HL-60 (cell line): ENCODE measurements at places on chromosomes 3 and 15.
A peak's percentile ranks its signal among the peaks of the same experiment; 100 is the strongest.

GRCh38 chr3:139941580-139941979, 6.6 kb downstream of the CLSTN2 start:
- DNase-seq: no peak

DNA sequence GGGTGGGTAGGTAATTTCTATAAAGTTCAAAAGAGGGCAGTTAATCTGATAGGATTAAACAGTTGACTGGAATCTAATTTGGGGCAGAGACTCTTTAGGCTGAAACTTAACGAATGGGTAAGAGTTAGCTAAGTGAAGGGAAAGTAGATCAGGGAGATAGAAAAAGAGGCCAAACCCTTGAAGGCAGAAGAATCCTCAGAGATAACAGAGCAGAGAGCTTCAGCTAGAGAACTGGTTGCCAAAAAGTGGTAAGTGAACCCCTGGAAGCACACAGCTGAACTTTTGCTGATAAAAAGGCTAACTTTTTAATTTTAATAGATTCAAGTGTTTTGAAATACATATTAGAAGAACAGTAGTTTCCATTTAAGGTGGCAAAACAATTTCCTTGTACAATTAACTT, 99.2 kb downstream of the FHIT start:
- DNase-seq: no peak

GRCh38 chr3:126664591-126665214, 9.8 kb upstream of the TXNRD3 start:
- DNase-seq: no peak

GRCh38 chr3:171446801-171447578, 13.2 kb downstream of the TNIK start:
- DNase-seq: no peak

GRCh38 chr15:77282333-77282732, 137.6 kb downstream of the PEAK1 start:
- no peak for DNase-seq

DNA sequence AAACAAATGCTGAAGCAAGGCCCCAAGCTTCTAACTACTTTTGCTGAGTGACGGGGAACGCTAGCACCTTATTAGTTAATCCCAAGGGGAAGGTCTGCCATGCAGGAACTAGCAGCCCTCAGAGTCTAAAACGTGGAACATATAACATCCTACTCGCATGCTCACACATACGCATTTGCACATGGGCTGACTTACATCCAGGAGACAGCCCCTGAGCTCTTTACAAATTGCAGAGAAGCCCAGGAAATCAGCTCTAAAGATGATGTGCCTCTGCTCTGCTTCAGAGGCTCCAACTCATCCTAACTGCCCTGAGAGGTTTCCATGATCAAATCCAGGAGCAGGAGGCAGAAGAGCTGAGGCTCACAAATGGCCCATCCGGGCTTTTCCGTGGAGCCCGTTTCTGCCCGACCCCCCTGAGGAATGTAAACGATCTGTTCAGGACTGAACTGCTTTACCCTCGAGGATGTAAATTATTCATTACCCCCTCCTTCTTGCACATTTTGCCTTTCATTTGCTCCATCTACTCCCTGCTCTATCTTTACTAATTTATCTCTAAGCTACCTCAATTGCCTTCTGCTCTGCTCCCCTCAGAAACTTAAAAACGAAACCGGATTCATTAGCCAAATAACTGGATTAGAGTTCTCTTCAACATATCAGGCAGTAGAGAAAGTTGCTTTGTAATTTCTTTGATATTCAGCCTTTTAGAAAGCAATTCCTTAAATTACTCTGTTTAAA, 141.9 kb upstream of the CCDC54 start:
- DNase-seq: no peak

DNA sequence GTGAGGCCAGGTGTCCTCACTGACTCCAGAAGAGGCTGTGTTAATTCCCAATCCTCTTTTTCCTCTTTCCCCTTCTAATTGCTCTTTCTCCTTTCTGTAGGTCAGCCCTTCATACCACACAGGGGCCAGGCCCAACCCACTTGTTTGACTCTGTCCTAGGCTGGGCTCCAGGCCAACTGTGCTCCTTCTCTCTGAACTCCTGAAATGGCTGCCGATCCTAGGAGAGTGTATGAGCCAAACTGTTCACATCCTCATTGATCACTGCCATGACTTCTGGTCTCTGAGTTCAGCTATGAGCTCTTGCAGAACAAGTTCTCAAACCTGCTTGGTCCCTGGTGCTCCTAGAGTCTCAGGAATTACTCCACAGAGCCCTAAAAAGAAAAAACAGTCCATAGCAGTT, 145.1 kb downstream of the VGLL4 start:
- DNase-seq: no peak

GRCh38 chr3:13884851-13885703, 5.2 kb upstream of the WNT7A start:
- peak; percentile 1 for DNase-seq

- DNase-seq: no peak
These were observed 17.8 kb upstream of the TXNRD3 start for GRCh38 chr3:126672741-126673140.

- DNase-seq: no peak
These were observed 17.2 kb downstream of the TSEN2 start for GRCh38 chr3:12501360-12502020.

DNA sequence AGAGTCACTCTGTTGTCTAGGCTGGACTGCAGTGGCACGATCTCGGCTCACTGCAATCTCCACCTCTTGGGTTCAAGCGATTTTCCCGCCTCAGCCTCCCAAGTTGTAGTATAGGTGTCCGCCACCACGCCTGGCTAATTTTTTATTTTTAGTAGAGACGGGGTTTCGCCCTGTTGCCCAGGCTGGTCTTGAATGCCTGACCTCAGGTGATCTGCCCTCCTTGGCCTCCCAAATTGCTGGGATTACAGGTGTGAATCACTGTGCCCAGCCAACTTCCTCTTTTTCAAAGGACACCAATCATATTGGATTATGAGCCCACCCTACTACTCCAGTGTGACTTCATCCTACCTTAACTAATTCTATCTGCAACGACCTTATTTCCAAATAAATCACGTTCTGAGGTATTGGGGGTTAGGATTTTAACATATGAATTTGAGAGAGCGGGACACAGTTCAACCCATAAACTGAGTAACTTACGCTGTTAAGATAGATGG, 3.2 kb downstream of the ISG20 start:
- no peak for DNase-seq

DNA sequence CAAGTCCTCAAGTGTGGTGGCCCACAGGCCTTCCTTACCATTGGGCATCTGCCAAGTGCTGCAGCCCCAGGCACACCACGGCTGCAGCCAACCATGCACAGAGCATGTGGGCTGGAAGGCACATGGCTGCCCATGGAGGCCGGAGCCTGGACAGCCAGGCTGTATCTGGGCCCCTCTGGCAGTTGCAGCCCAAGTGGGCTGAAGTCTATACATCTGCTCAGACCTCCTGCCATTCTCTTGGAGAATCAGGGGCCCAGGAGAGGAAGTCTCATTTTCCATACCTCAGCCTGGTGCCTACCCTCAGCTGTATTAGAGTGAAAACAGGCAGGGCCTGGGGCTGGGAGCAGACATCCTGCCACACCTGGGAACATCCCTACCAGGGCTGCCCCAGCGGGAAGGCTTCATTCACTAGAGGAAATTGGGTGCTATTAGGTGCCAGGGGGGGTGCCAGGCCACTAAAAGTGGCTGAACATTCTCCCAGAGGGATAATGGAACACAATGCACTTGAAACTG, 48.0 kb upstream of the SLCO2A1 start:
- no peak for DNase-seq

DNA sequence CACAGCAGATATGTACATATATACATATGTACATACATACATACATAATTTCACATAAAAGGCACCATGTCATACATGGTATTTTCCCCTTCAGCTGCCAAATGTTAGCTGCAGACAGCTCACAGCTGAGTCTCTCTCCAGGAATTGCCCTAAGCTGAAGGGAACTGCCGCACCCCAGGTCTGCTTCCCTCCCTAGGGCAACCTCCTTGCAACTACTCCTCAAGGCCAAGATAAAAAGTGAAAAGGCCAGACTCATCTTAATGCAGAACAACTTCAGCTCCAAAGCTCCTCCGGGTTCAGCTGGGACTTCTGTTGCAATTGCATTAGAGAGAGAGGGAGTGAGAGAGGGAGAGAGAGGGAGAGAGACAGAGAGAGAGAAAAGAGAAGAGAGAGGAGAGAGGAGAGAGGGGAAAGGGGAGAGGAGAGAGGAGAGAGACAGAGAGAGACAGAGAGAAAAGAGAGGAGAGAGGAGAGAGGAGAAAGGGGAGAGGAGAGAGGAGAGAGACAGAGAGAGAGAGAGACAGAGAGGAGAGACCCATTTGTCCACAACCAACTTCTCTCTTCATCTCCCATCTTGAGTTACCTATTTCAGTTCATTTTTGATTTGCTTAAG, 143.4 kb upstream of the HES1 start:
- no peak for DNase-seq

DNA sequence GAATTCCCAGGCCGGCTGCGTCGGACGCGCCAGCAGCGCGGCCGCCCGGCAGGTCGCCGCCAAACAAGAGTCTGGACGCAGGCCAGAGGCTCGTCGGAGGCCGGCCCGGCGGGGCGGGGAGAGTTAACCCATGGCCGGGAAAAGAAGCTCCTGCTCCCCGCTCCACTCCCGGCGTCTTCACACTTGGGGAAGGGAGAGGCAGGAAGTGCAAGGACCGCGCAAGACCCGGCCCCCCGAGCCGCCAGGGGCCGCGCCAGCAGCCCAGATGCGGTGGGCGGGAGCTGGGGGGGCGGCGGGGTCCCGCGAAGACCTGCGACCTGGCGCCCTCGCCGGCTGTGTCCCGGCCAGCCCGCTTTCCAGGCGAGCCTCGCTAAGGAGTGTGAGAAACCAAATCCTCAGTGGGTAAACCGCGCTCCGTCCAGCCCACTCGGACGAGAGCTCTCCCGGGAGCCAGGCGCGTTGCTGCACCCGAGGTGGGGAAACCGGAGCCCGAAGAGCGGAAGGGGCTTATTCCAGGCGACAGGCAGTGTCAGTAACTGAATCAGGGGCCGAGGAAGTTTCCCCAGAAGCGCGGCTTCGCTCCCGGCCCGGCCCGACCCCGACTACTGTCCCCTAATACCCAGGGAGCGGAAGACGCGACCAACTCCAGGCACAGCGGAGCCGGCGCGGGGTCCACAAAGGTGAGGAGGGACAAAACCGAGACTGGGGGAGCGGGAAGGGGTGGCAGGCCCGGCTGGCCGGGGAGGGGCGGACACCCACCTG, 721 bp downstream of the ADAMTS7 start:
- no peak for DNase-seq

DNA sequence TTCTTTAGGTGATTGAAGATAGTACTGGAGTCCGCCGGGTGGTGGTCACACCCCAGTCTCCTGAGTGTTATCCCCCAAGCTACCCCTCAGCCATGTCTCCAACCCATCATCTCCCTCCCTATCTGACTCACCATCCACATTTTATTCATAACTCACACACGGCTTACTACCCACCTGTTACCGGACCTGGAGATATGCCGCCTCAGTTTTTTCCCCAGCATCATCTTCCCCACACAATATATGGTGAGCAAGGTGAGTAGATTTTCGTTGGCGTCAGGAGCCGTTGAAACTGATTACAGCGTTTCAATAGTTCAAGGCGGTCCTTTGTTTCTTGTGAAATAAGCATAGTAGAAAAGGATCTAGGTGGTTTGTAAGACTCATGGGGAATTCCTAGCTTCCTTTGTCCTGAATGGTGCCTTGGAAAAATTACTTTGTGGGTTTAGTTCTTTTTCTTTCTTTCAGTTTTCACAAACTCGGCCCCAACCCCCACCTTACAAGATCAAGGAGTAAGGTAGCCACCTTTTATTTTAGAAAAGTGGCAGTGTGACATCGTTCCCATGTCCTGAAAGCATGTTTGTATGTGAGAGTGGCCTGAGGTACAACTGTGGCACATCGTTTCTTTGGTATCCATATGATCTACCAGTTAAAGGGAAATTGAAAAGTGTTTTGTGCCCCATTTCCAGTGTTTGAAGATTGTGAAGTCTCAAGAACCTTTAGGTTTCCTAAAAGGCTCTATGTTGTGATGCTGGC, 200.6 kb downstream of the GHSR start:
- DNase-seq: no peak

GRCh38 chr3:69354948-69355347, 30.9 kb downstream of the FRMD4B start:
- no peak for DNase-seq

DNA sequence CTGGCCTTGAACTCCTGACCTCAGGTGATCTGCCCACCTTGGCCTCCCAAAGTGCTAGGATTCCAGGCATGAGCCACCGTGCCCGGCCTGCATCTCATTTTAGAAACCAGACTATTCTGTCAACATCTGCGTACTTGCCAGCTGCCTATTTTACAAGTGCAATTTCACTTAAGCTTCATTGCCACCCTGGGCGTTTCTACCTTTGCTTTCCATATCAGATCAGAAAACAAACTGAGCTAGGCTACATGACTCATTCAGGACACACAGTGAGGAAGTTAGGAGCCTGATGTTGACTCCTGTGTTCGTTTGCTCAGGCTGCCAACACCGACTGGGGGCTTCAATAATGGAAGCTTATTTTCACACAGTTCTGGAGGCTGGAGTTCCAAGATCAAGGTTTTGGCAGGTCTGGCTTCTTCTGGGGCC, 42.3 kb upstream of the KLHL25 start:
- no peak for DNase-seq
